ENCODE measurements at places on chromosomes 6 and 20.

- no peak for DNase-seq
These were observed 264.8 kb downstream of the LRFN2 start for GRCh38 chr6:40322336-40322735.

- no peak for DNase-seq
These were observed 877 bp downstream of the ENPP4 start for GRCh38 chr6:46130666-46131065.

GRCh38 chr6:5569491-5569890, 308.2 kb downstream of the FARS2 start:
- no peak for DNase-seq

- DNase-seq = no peak
These were observed 303.6 kb upstream of the SLC35B3 start for GRCh38 chr6:8738951-8739350.

- DNase-seq = no peak
These were observed 7.6 kb downstream of the CDKN1A start for GRCh38 chr6:36685926-36686667.

DNA sequence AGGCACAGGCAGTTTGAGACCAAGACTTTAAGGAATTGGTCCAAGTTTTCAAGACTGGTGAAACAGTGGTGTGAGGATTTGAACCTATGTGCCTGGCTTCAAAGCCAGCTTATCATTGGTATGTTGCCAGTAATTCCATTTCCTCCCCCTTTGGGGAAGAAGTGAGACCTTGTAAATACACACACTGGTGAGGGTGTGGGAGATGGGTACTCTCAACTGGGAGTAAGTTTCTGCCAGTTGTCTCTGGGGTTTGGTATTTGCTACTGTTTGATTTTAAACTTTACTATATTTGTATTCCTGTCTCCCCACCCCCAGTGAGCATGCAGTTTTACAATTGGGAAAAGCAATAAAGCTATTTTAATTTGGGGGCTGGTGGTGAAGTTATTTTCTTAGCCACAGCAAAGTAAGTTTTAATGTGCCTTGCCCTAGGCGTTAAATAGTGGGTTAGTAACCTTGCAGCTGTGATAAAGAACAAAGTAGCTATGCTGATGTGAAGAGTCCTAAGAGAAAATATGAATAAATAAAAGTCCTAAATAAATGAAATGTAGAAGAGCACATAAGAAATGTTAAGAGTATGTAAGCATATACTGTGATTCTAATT, 31.0 kb downstream of the SNX9 start:
- DNase-seq = no peak

GRCh38 chr20:62089393-62089792, 23.7 kb upstream of the TAF4 start:
- DNase-seq = no peak

GRCh38 chr6:134868812-134869211, 81.1 kb downstream of the ALDH8A1 start:
- no peak for DNase-seq

DNA sequence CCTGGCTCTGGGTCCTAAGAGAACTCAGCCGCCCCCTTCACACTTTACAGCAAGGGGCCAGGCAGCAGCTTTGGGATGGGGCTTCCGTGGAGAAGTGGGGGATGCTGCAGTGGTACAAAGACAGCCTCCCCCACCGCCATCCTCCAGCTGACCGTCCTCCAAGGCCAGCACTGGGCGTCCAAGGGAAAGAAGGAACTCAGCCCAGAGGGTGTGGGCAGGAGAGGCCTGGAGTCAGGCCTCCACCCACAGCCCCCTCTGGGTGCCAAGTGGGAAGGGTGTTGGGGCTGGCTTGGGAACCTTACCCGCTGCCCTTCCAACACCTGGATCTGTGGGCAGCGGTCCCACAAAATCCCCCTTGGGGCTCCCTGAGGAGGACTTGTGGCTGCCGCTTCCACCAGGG, 13.1 kb downstream of the STMN3 start:
- no peak for DNase-seq

- no peak for DNase-seq
These were observed 20.3 kb upstream of the SPDEF start for GRCh38 chr6:34576286-34576955.

DNA sequence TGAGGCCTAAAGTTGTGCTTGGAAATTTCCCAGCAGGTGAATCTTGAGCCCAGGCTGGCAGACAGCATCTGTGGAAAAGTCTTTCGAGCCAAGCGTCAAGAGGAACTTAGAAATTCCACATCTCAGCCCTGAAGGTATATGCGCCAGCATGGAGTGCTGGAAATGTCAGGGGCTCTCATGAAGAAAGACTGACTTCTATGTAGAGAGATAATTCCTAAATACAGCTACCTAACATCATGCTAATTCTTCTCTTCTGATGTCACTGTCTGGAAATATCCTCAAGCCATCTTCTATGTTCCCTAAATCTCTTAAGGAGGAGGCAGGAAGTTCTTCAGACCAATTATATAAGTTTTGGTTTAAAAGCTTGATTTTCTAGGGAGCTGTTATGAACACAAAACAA, 492.4 kb upstream of the MARCKS start:
- no peak for DNase-seq

DNA sequence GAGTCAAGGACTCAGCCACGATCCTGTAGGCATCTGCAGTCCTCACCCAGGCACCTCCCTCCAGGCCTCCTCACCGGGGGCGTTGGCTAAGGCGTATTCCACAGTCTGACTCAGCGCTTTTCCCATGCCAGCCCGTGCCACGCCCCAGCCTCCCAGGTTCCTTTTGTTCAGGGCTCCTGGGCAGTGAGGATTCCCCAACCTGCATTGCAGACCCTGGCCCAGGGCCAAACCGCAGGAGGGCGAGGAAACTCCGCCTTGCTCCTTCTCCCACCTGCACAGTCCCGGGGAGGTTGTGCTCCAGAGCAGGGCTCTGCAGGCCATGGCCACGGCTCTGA, 202.8 kb upstream of the CST7 start:
- DNase-seq = no peak

- no peak for DNase-seq
These were observed 14.6 kb downstream of the PDYN start for GRCh38 chr20:1979106-1979778.

GRCh38 chr20:34312544-34313217, 9.5 kb upstream of the AHCY start:
- DNase-seq = peak; percentile 92

DNA sequence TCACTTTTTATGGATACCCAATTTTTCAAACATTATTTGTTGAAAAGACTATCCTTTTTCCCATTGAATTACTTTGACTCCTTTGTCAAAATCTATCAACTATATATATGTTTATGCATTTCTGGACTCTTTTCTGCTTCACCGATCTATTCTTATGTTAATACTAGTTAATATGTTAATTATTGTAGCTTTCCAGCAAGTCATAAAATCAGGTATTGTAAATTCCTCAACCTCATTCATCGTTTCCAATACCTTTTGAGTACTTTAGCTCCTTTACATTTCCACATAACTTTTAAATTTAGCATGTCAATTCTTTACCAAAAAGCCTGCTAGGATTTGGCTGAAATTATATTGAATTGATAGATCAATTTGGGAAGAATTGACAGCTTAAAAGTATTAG, 407.3 kb downstream of the ARHGAP18 start:
- DNase-seq = no peak

DNA sequence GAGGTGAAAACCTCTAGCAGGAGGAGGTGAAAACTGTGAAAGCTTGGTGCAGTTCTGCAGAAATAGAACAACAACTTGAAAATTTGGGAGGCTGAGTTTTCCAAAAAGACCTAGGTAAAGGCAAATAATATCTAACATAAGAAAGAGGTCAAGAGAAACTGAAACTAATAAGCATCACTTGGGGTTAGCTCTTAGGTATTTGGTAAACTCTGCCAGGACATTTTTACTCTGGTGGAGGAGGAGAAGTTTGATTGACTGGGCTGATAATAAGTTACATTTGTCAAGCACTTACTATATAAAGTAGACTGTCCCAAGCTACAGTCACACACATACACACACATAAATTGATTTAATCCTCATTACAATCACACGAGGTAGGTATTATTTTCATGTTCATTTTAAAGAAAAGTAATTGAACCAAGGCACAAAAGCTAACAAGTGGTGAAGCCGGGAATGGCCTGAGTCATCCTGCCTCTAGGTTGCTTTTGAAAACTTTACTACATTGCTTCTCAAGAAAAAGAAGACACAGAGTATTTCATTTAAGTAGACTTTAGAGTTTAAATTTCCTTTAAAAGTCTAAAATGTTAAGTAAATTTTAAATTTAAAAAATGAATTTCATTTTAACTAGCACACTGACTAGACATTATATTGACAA, 275.5 kb downstream of the PTPRK start:
- no peak for DNase-seq

GRCh38 chr6:34343806-34344205, 48.7 kb downstream of the NUDT3 start:
- no peak for DNase-seq

DNA sequence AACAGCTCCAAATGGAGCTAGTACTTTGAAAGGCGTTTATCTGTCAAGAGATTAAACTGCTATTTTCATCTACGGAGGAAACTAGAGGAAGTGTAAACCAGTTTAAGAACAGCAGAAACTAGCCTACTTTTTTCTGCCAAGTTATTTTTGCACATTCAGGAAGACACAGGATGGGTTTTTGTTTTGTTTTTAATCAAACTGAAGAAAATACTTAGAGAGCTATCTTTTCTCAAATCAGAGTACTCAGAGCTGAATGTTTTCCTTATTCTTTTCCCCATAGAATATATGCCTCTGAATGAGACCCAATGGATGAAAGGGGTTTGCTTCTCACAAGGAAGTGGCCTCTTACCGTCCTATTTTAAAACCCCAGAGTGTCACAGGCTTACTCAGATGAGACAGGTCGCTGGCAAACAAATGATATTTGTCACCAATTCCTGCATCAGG, 538.5 kb downstream of the CD83 start:
- no peak for DNase-seq

- no peak for DNase-seq
These were observed 141.3 kb downstream of the FUT9 start for GRCh38 chr6:96157018-96157565.

GRCh38 chr20:40925829-40926510, 102.7 kb upstream of the TOP1 start:
- no peak for DNase-seq

DNA sequence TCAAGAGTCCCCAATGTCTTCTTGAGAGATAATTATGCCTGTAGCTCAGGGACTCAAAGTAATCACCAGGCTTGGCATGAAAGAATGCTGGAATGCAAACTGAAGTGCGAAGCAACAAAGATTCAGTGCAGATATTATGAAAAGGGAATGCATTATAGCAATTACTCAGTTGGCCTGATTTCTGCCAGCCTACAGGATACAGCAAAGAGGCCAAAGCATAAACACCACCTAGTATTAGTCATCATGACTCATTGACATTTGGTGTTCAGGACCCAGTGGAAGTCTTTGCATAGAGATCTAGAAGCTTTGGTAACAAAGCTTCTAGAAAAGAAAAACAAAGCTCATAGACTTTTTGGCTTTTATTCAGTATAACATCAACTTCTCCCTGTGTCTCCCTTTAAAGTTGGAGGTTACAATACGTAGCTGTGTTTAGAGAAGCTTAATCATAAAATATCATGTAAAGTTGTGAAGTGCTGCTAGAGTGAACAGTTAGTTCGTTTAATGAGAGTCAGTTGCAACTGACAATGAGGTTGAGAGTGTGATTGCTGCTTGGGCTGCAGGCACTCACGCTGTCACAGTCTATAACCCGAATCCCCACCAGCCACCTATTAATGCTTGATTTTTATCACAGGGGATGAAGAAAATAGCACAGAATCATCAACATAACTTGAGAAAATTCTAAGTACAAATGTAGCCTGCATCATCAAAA, 932.7 kb downstream of the TFAP2A start:
- DNase-seq = no peak

DNA sequence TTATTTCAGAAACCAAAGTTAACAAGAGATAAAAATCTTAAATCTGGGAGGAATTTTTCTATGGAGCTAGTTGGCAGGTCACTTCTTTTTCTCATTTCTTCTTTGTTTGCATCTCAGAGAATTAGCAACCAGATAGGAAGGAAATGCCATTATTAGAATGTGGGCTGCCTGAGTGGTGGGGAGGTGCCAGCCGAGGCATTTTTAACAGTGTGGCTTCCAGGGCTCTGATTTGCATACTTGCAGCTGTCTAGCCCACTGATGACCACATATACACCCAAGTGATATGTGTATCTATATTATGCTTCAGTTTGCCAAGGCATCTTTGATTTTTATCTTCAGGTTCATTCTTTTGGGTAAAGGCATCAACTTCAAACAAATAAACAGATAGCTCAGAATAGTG, 206.7 kb downstream of the CLIC5 start:
- DNase-seq = no peak

All from stimulated activated CD8-positive, alpha-beta memory T cell treated with anti-CD3 and anti-CD28 coated beads, Interleukin-4, amount 100 ng/mL, for 48 hours (primary cell).